ENCODE measurements at places on chromosomes 5 and 9. TPM values are rescaled to one million over a fixed set of nuclear protein-coding genes. Genes with fewer than 3 reads are reported as not detected.

The NIPAL4 gene
- 0.27 TPM for total RNA-seq

- DNase-seq, result no peak
Observed at GRCh38 chr5:108747774-108748400, at the start of gene FER. Gene FER (plus strand): TSS chr5:108747897. CDS start chr5:108798183, 50,286 bp downstream.

The PTPN3 gene
- total RNA-seq, result 16.9 TPM

The IFNA10 gene
- not detected for total RNA-seq

- DNase-seq, result no peak
Observed at GRCh38 chr9:37410969-37411785, 11.3 kb upstream of the GRHPR start.

GRCh38 chr5:140324617-140325241, 21.7 kb downstream of the HBEGF start:
- no peak for DNase-seq

The DDX4 gene
- not detected for total RNA-seq

- no peak for DNase-seq
Observed at GRCh38 chr5:174501461-174502069, 222.8 kb upstream of the MSX2 start.

- DNase-seq, result no peak
Observed at GRCh38 chr5:143064676-143065075, 294.5 kb downstream of the ARHGAP26 start.

DNA sequence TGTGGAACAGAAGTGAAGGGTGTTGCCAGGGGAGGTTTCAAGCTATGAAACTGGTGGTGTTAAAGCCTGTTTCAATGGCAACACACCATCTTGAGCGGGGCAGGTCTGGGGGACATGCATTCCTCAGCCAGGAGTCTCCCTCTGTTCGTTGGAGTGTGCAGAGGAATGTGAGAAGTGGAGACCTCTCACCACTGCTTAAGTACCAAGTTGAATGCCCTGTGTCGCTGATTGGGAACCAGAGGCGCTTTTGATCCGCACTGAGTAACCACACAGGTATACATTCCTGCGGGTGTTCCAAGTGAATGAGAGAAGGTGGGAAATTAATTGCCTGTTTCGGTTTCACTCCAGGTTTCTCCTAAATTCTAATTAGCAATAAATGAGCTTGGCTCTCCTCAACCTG, 99.4 kb downstream of the LIX1 start:
- no peak for DNase-seq

DNA sequence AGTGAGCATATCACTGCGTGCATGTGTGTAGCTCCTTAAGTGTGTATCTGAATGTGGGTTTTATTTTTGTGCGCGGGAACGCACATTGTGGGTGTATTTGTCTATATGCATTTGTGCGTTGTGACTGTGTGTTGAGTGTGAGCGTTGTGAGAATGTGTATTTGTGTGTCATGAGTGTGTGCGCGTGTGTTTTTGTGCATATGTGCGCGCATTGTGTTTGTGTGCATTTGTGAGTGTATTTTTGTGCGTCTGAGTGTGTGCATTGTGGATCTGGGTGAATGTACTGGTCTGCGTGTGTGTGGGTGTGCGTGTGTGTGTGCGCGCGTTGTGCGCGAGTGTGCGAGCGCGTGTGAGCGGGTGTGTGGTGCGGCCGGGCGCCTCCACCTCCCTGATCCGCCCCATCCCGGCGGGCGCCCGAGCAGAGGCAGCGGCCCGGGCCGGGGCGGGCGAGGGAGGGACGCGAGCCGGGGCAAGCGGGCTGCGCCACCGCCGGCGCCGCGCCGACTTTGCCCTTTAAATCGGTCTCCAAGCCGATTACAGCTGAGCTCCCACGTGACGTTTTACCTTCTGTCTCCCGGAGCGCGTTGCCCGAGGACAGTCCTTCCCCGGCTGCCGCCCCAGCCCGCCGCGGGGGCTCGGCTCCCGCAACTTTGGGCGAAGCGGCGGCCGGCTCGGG, at the start of gene RASGRF2:
TSS of gene RASGRF2 (plus strand) at position 596 of the 675 bp plus-strand sequence. CDS start 376 bp downstream, outside the sequence.
- no peak for DNase-seq

The FOXD4L5 gene
- not detected for total RNA-seq

DNA sequence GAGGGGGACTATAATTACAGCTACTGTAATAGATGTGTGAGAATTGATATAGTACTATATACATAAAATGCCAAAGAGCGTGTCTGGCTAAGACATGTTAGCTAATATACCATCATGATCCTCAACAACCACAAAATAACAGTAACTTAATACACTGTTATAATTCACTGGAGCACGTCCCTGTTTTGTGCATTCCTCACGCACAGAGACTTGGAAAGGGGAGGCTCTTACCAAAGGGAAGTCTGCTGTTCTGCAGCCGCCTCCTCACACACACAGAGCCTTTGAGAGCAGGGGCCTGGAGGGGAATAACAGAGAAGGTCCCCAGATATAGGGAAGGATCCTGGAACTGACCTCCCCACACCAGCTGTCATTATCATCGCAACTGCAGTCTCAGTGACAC, 97.3 kb downstream of the ANKRD18A start:
- DNase-seq, result no peak

The COL27A1 gene
- total RNA-seq, result 18.5 TPM

- DNase-seq, result no peak
Observed at GRCh38 chr5:130706696-130707095, 458.4 kb downstream of the HINT1 start.

- peak; percentile 23 for DNase-seq
Observed at GRCh38 chr9:97237951-97238889, 69.2 kb upstream of the CCDC180 start.

GRCh38 chr5:107219993-107220392, 450.7 kb downstream of the EFNA5 start:
- DNase-seq, result no peak

The PCDHB9 gene
- total RNA-seq, result 9.6 TPM

GRCh38 chr9:20692554-20692953, 8.5 kb downstream of the FOCAD start:
- DNase-seq, result no peak

DNA sequence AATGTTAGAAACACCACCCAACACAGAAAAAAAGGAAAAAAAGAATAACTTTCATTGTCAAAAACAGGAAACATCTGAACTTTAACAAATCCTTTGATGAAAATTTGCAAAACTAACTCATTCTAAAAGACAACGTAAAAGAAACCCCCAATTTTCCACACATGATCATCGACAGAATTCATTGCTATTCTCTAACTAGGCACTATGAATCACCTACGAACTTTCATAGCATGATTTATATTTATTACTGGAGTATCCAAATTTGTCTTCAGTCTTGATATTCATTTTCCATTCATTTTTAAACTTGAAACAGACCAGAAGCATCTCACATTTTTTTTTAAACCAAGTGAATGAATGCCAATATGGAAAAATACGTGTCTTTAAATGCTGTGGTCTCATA, 514.6 kb downstream of the TLE4 start:
- no peak for DNase-seq

The PCDHB2 gene
- total RNA-seq, result 4.6 TPM

The PFN3 gene
- not detected for total RNA-seq

The CBY3 gene
- not detected for total RNA-seq

The PSAT1 gene
- total RNA-seq, result 1.6 TPM

The PAEP gene
- total RNA-seq, result not detected

The EIF4E1B gene
- not detected for total RNA-seq

The TDRD7 gene
- total RNA-seq, result 13.9 TPM

The PCDHGA11 gene
- 10.4 TPM for total RNA-seq

The PLCXD3 gene
- total RNA-seq, result 5.9 TPM

DNA sequence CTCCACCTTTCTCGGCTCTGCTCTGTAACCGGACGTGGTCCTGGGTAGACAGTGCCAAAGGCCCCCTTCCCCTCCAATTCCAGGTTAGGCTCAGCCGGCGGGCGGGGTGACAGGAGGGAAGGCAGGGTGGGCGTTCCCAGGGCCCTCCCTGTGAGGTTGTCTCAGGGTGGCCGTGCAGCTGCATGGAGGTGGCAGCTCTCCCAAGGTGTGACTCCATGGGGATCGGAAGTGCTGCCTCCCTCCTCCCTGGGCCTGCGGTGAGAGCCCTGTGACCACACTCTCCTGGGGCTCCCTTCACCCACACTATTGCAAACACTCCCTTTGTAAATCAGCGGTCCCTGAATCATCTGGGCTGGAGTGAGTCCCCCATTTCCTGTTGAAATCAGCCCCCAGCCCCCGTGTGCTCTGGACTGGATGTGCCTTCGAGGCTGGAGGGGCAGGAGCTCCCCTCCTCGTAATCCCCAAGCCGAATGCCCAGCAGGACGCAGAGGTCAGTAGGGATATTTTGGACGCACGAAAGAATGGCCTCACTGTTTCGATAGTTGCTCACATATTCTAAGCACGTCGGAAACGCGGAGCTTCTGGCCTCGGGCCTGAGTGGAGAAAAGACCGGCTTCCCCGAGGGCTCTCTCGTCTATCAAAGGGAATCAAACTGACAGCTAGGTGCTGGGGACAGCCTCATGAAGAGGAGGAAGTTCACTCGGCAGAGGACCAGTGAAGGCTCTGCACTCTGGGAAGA, 107.6 kb upstream of the COL5A1 start:
- DNase-seq, result no peak

The DNM1 gene
- 7.2 TPM for total RNA-seq

The CCDC152 gene
- 4.7 TPM for total RNA-seq

GRCh38 chr9:129850821-129851550, 15.7 kb downstream of the USP20 start:
- no peak for DNase-seq

- no peak for DNase-seq
Observed at GRCh38 chr9:14412775-14413174, 98.8 kb upstream of the NFIB start.

DNA sequence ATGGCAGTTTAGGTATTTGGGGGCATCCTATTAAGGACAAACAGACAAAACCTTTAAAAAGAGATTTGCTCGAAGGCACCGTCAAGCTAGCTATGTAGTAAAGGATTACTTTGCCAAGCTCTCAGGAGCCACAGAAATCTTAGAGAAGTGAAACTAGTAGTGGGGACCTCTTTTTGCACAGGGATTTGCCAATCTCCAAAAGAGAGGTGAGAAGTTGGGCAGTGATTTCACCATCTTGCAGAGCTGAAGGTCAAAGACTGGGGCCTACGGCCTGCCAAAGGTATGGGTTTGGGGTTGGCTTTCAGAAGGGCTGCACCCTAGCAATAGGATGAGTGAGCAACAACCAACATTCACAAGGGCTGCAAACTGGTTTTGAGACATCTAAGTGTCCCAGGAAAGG, 1.6 kb upstream of the FCN1 start:
- DNase-seq, result no peak

GRCh38 chr5:2475902-2476301, 275.6 kb downstream of the IRX2 start:
- no peak for DNase-seq

The KIF24 gene
- total RNA-seq, result 1.1 TPM

The ECSCR gene
- total RNA-seq, result 27.1 TPM

- peak; percentile 95 for DNase-seq
Observed at GRCh38 chr9:121326130-121326838, 43.8 kb downstream of the STOM start.

The PCA3 gene
- total RNA-seq, result not detected

GRCh38 chr9:86655147-86655546, 292.2 kb downstream of the GAS1 start:
- no peak for DNase-seq

- DNase-seq, result no peak
Observed at GRCh38 chr9:121345070-121345469, 25.0 kb downstream of the STOM start.

GRCh38 chr5:89457411-89458331, 574.7 kb upstream of the MEF2C start:
- DNase-seq, result peak; percentile 7

DNA sequence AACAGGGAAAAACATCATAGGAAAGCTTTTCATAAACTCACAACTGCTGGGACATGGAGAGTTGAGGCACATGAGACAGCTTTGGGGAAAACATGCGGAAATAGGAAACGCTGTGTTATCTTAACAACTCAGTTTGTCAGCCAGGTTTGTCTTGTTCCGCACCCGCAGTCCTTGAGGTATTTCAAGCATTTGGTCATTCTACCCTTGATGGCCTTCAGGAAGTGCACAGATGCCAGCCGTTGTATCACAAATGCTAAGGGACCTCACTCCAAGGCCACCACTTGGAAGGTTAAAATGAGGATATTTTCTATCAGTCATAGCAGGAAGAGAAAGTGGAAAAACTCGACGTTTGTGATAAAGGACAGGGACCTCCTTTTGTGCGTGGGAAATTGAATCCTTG, 83.8 kb downstream of the TRIO start:
- no peak for DNase-seq

DNA sequence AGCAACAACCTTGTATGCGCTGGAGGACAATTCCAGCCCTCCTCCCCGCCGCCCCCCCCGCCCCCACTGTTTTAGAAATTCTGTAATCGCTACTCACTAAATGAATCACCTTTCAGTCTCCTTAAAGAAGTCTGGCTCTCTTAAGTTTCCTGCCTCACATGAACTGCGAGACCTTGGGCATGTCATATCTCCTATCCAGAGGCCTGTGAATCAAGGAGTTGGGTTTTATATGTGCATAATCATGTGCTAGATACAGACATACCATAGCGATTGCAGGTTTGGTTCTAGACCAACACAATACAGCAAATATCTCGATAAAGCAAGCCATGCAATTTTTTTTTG, 337 bp upstream of the DMAC1 start:
- DNase-seq, result no peak

The FIBCD1 gene
- not detected for total RNA-seq

The PCDHA1 gene
- total RNA-seq, result not detected

GRCh38 chr5:1007681-1008450, 736 bp upstream of the NKD2 start:
- no peak for DNase-seq

DNA sequence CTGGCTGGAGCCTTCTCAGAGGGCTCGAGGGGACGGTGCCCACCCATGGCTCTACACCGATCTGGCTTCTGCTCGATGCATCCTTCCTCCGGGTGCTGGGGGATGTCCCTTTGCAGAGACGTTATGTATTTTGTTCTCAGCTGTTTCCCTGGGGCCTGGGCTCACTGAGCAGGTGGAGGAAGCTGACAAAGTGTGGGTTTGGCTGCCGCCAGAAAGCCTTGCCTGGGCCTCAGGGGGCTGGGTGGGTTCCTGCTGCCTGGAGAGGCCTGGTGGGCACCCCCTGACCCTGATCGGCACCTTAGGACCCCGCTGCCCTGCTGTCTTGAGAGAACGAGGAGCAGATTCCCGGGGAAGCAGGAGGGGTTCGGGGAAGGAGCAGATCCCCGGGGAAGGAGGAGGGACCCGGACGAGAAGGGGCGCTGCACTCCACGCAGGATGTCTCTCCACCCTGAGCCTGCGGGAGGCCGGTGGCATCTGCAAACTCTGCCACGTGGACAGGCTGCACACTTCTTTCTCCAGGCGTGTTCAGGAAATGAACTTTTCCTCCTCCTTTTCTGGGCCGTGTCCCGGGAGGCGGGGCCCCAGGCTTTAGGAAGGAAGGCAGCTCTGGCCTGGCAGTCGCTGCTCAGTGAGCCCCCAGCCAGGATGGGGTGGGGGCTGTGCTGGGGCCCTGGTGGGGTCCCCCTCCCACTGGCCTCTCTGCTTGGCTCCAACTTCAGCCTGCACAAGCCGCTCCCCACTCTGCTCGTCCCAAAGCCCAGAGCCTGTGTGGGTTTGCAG, 148.9 kb downstream of the RXRA start:
- DNase-seq, result no peak

The KIAA0825 gene
- total RNA-seq, result 4.3 TPM

DNA sequence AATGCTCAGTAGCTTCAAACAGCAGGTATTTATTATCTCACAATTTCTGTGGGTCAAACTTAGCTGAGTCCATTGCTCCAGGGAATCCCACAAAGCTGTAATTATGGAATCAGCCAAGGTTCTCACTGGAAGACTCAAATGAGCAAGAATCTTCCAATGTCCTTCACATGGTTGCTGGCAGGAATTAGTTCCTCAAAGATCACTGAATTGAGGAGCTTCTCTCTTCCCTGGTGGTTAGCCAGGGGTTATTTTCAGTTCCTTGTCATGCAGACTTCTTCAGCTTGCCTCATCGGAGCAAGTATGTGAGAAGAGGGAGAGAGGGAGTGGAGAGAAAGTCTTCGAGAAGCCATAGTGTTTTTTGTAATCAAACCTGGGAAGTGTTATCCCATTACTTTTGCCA, 2331.9 kb downstream of the MAT2B start:
- no peak for DNase-seq

All from thoracic aorta (tissue), 2 donors.